Astrocyte (in vitro differentiated cells and primary cell): ENCODE measurements at places on chromosomes 2 and 18.

GRCh38 chr2:235908826-235909225 is 259.4 kb downstream of the GBX2 start:
- no peak for DNase-seq

DNA sequence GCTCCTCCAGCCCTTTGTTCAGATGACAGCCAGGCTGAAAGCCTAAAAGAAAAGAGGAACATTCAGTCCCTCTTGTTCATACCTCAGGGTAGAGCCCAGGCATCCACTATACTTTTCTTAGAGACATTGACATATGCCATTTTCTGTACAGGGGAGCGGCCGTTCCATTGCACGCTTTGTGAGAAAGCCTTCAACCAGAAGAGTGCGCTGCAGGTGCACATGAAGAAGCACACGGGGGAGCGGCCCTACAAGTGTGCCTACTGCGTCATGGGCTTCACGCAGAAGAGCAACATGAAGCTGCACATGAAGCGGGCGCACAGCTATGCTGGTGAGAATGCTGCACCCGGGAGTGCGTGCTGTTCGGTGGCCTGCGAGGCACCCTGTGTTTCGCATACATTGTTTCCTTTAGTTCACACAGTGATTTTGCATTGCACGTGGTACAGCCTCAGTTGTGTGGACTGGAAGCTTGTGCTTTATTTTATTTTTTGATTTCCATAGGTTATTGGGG is 138.2 kb downstream of the ZNF236 start:
- no peak for DNase-seq

DNA sequence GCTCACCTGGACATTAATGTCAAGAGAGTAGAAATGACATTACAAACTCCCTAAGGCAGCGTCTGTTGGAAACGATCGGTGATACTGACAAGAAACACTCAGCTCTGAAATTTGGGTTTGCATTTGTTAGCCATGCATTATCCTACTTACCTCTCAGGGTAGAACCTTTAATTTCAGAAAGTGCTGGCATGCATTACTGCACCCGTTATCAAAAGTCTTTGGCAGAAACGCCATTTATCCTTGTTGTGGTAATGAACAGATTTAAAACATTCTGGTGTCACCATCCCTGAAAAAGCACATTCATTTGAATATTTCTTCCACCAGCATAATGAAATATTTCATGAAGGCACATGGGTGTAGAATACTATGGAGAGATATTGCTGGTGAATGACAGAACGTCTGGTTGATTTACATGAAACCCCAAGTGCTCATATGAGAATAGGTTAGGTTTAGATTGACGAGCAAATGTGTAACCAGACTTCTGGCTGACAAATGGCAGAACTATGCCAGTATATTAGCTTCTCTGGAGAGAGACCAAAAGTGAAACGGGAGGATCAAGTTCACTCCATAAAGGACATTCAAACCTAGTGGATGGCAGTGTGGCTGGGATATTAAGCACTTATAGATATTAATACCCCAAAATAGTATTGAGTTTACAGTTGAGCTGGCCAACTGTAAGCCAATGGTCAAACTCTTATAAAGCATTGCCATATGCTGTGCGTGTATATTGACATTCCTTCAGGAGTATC is 53.5 kb upstream of the ITGB6 start:
- peak; percentile 37 for DNase-seq

GRCh38 chr2:15273452-15273851 is 287.7 kb downstream of the NBAS start:
- no peak for DNase-seq

DNA sequence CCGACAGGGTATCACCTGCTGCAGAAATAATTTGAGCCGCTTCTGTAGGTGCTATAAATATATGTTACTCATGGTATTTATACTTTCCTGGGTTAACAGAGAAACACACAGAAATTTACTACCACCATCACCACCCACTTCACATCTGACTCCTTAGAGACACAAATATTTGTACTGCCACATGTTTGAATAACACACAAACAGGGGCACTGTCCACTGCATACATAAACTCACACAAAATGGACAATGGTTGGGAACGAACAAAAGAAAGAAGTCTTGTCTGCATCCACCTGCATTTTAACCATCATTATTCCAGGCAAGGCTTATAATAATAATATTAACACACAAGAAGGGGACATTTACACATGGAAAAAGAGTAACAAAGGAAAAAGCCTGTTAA is 24.0 kb downstream of the IMMT start:
- no peak for DNase-seq

- DNase-seq = no peak
Observed at GRCh38 chr18:35114305-35114704, 73.1 kb downstream of the MAPRE2 start.

DNA sequence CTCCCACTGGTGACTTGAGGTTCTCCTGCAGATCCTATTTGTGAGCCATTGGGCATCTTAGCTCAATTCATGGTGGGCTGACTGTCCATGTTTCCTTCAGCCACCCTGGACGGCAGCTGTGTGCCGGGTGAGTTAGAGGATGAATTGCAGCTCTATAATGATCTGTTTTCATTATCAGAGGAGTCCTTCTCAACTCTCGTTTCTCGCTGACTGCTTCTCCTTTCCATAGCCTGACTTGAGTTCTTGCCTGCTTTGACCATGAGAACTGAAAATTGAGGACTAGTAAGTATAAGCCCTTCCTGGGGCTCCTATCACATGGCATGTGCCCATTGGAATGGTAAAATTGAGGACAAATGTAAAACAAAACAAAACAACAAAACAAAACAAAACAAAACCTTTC is 121.8 kb downstream of the CDC42EP3 start:
- DNase-seq = no peak

GRCh38 chr18:36128530-36128870 is 640 bp downstream of the SLC39A6 start:
- peak; percentile 38 for DNase-seq

DNA sequence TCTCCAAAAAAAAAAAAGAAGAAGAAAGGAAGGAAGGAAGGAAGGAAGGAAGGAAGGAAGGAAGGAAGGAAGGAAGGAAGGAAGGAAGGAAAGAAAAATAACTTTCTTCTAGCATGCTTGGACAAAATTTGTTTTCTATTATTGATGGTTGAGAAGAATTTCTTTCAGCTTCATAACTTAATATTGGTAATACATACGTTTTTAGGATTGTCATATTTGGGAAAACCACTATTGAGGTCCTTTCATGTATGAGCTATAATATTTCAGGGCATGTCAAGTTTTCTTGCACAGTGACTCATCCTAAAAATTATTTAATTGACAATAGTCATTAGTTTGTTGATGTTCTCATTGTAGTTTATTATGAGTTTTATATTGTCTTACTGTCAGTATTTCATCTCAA is 66.4 kb upstream of the PKDCC start:
- no peak for DNase-seq

DNA sequence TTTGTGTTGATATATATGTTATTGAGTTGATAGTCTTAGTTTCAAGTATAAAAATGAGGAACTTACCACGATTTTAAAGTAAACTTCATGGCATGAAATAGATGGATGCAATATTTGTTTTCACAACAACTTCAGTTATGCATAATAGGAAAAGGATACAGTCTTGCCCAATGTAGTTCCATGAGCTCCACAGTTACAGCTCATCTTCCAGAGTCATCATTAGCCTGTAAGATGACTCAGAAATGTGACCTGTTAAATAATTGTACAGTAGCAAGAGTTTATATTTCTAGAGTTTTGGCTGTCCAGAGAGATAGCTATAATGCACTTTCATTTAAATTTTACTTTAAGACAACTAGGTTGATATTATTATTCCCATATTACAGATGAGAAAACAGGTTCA is 80.9 kb upstream of the ARHGAP28 start:
- no peak for DNase-seq

DNA sequence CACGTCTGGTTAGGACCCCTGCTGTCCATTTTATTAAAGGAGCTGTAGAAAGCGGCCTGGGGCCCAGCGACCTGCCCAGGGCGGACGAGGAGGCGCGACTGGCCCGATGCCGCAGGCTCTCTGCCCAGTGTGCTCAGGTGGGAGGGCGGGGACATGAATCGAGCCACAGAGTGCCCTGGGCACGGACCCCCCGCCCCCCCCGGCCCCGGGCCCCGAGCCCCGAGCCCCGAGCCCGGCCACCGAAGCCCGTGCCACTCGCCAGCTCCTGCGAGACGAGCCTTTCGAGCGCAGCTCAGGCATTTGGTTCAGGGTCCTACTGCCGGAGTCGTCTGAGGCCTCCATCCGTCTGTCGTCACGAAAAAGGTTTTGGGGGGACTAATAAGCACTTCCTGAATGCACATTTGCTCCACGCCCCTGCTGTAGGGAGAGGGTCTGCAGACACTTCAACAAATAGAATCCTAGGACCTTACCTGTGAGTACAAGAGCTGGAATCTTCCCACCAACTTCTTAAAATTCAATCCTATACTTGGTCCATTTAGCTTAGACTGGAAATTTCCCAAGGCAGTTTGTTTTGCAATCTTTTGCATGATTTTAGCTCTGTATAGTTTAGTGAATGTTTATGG is 602 bp upstream of the ADAM17 start:
- DNase-seq = no peak

GRCh38 chr2:86308984-86309695 is 28.3 kb downstream of the REEP1 start:
- no peak for DNase-seq

GRCh38 chr2:96436416-96436815 is 68.7 kb downstream of the NEURL3 start:
- DNase-seq = no peak

DNA sequence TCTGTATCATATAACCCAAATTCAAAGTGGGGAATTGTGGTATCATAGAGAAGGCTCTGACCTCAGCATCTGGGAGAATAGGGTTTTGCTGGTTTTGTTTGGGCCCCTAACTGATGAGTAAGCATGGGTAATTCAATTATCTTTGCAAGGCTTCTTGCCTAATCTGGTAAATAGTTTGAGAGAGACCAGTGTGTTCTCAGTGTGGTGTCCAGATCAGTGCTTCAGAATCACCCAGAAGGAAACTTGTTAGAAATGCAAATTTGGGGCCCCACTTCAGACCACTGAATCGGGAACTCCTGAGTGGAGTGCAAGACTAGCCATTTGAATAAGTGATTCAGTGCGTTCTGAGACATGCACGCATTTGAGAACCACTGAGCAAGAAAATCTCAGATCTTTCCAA is 282.7 kb downstream of the EPHA4 start:
- peak; percentile 57 for DNase-seq

DNA sequence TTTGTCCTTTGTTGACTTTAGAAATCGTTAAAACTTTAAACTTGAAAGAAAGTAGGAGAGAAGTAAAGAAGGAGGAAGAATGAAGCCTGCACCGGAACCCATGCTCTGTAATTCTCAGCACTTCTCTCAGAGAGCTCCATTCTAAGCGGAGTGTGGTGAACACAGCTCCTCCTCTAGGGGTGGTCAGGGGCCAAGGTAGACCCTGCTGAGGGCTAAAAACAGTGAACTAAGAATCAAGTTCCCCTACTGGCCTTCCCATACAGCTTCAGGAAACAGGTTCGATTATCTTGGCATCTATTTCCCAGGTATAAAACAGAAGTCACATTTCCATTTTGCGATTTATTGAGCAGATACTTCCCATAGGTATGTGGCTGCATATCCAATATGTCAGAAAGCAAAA is 92.7 kb upstream of the ASAP2 start:
- DNase-seq = no peak

DNA sequence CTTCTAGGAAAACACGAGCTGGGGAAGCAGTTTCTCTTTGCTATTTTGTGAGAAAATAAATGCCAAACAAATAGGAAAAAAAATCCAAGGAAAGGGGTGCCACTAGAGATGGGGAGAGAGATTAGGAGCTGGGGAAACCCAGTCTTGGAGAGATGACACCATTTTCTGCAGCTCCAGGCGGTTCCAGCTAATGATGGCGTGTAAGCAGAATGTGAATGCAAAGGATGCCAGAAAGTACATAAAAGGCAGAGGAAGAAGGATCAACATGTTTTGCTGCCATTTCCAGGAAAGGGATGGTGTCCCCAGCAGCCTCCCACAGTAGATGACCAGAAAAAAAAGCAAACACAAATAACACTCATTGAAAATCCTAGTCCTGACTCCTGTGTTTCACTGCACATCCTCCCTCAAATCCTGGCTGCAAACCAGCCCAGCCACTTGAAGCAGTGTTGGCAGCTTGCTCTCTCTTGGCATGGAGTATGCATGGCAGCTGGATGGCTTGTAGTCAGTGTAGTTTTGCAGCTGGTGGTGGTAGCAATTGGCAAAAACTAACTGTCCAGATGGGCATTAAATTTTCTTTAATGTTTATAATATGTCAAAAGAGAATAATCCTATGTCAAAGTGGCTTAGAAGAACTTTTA is 93.6 kb downstream of the FTCDNL1 start:
- DNase-seq = peak; percentile 3

DNA sequence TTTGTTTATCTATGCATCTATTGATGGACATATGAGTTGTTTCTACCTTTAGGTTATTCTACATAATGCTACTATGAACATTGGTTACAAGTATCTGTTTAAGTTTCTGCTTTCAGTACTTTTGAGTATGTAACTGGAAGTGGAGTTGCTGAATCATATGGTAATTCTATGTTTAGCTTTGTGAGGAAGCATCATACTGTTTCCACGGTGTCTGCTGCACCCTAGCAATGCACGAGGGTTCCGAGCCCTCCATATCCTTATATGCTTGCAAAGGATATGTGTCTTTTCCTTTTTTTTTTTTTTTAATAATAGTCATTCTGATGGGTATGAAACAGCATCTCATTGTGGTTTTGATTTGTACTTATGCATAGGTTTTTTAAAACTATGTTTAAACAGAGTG is 83.7 kb downstream of the FMNL2 start:
- no peak for DNase-seq

- peak; percentile 75 for DNase-seq
Observed at GRCh38 chr2:174051741-174052583, 86.8 kb upstream of the SP3 start.

DNA sequence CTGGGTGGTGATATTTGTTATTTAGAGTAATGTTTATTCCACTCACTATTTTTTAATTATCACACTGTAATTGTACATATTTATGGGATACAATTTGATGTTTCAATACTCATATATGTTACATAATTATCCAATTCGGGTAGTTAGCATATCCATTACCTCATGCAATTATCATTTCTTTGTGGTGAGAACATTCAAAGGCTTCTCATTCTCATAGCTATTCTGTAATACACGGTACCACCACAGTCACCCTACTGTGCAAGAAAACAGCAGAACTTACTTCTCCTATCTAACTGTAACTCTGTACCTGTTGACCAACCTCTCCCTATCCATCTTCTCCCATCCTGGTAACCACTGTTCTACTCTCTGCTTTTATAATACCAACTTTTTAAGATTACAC is 4.6 kb downstream of the TBC1D8 start:
- DNase-seq = no peak

- no peak for DNase-seq
Observed at GRCh38 chr18:11512096-11513025, 97.0 kb upstream of the SLC35G4 start.

- no peak for DNase-seq
Observed at GRCh38 chr18:45161850-45162249, 453.4 kb upstream of the SLC14A2 start.

GRCh38 chr2:45729753-45730512 is 78.5 kb downstream of the PRKCE start:
- no peak for DNase-seq

DNA sequence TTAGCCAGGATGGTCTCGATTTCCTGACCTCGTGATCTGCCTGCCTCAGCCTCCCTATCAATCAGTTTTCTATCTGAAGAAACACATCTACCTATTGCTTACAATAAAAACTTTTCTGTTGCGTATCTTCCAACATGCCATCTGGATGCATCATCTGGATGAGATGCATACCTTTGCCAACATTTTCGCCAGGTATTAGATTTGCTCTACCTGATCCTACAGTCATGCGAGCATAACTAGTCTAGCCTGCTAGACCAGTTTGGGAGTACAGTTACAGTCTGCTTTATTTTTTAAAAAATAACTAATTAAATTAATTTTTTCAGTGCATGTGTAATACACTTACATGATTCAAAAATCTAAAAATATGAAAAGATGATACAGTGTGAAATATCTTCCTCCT is 334.0 kb upstream of the MEX3C start:
- DNase-seq = no peak
